ENCODE measurements at places on chromosomes 12 and 14.

DNA sequence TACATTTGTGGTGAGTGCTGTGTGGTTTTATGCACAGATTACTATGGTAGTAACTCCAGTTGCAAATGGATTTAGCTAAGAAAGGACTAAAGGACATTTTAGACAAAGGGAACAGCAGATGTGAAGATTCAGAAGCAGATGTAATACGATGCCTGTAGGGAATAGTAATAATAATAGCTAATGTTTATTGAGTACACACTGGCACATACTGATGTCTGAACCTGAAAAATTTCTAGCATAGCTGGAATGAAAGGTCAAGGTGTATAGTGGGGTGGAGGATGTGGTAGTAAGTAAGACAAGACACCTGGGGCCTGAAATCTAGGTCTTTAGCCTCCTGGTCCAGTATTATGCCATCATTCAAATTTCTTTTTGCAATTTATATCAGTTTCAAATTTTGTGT lies 54.3 kb upstream of the LRTM2 start:
- no peak for DNase-seq

DNA sequence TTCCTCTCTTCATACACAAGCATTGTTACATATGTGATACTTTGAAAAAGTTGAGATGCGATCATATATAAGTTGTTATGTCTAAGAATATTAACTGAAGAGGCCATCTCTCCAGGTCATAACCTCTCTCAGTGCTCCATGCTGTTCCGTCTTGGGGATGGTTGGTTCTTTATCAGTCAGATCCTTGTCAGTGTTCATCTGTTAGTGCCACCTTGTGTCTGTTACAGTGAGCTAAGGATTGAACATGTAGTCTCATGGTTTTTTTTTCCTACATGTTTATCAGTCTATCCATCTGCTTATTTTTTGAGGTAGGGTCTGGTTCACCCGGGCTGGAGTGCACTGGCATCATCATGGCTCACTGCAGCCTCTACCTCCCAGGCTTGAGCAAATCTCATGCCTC lies 30.5 kb downstream of the EP400 start:
- no peak for DNase-seq

DNA sequence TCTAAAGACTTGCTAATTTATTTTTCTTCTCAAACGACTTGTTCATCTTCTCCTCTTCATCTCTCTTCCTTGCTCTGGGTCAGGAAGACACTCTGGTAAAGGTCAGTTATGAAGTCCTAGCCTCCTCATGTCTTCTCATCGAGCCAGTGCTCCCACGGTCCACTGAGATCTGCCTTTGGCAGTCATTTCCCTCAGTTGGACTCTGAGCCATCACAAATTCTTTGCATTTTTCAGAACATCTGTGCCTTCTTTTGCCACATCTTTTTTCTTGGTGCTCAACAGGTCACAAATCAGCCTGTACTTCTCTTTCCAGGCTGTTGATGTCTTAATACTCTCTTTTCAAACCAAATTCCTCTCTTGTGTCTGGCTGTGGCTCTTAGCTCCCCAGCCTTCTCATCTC lies 49.7 kb downstream of the IGF1 start:
- DNase-seq, result no peak

- no peak for DNase-seq
These were observed 128.2 kb downstream of the PTPN11 start for GRCh38 chr12:112546996-112547395.

DNA sequence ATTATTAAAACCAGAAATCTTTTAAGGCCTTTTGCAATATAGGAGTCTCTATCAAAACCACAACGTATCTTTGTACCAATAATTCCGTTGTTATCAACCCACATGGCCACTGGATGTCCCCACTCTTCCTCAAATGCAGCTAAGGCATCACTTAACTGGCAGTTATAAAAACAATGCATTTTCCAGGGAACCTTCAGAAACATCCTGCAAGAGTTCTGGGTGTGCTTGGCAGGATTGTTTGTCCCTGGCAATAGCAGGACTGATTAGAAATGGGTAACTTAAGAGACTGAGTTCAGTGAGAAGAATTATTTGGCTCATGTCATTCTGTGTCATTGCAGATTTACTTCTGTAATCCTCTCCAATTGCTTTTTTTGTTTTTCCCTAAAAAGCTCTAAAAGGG lies 112.0 kb downstream of the SLC15A5 start:
- no peak for DNase-seq

- no peak for DNase-seq
These were observed 129.1 kb downstream of the GPR135 start for GRCh38 chr14:59336098-59336497.

DNA sequence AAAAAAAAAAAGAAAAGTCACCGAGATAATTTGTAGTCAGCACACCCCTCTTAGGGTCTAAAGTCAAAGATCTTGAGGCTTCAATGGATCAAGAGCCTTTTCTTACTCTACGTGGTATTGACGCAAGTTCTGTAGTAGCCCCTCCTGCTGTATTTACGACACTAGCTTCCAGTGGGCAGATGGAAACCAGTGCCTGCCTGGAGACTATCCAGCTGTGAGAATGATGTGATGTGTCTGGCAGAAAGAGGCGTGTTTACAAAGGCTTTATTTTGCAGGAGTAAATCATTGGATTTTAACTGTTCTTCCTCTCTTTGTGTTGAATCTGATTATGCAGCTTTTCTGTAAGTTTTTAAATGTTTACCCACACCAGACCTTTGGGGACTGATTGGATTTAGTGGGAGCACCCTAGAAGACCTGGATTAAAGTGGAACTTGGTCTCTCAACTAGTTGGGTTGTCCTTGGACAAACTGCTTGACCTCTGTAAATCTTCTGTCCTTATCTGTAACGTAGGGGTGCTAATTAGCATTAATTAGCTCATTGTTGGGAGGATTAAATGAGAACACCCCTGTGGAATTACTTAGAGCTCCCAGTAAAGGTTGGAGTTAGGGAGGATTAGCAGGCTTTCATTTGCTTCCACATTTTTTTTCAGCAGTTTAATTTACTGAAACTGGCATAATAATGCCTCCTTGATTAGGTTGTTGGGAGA lies 72.4 kb downstream of the RASSF3 start:
- DNase-seq, result no peak

- DNase-seq, result no peak
These were observed 128.9 kb upstream of the SOX5 start for GRCh38 chr12:24078318-24078765.

GRCh38 chr14:76101391-76102379 lies 50.0 kb upstream of the GPATCH2L start:
- DNase-seq, result no peak

GRCh38 chr12:55742719-55743405 lies at the start of gene GDF11:
TSS of gene GDF11 (plus strand) at chr12:55743122. CDS start at chr12:55743317, 195 bp downstream.
- DNase-seq, result no peak

DNA sequence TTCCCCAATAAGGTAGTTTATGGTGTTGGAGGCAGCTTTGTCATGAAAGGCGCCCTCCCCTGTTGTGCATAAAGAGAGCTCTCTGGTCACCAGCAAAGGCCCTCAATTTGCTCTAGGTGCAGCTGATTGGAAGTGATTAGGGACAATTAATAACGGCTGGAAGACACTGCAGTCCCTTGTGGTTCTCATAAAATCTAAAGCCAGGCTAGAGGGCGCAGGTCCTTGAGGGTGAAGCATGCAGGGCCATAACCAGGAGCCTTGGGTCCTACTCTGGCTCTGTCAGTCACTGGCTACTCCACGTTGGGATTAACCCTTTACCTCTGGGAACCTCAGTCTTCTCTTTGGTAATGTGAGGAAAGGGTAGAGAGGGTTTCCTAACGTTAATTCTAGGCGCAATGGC lies 1.9 kb downstream of the DAAM1 start:
- no peak for DNase-seq

- no peak for DNase-seq
These were observed 76.5 kb upstream of the GRIN2B start for GRCh38 chr12:14057895-14058294.

DNA sequence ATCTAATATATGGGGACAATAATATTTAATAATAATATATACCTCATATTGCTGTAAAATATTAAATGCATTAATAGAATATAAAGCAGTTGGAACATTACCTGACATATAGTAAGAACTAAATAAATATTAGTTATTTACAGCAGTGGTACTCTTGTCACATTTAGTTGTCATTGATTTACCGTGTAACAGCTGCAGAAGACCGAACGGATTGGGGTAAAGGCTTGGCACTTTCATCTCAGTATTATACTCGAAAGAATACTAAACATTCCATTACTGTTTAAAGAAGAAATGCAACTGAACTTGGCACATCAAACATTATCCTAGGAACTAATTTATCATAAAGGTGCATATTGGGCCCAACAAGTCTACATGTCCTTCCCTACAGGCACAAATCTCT lies 61.1 kb downstream of the ITPR2 start:
- no peak for DNase-seq

DNA sequence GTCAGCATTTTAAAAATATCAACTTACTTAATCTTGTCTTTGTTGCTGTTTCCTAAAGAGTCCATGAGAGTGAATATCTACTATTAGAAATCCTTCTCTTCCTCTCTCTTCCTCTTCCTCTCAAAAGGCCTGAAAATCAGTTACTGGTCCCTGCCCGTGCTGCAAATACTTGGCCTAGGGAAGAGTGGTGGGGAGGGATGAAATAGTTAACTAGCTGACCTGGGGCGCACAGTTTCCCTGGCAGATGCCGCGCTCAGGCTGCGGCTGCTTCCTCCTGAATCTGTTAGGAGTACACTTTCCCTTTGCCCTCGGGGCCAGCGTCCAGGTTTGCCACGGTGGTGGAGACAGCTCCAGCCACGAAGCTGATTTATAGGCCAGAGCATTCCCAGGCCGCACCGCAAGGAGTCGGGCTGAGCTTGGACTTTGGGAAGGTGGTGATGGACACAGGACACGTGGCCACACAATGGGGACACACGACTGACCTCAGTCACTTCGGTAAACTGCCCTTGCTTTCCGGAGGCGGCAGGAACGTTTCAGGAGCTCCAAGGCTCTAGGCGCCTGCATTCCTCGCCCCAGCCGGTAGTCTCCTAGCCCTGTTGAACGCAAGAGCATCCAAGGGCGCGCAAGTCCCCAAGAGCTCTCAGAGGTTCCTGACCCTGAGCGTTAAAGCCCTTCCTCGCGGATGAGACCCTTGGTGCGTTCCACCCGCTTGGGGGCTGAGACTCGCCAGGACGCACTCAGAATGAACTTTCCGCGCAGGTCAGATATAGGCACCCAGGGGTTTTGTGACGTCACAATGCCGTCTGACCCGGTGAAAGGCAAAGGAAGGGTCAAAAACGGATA lies 7.1 kb upstream of the ASCL1 start:
- no peak for DNase-seq

- no peak for DNase-seq
These were observed 1.8 kb downstream of the KERA start for GRCh38 chr12:91055976-91056375.

GRCh38 chr12:25236626-25237025 lies 14.1 kb downstream of the KRAS start:
- DNase-seq, result no peak

DNA sequence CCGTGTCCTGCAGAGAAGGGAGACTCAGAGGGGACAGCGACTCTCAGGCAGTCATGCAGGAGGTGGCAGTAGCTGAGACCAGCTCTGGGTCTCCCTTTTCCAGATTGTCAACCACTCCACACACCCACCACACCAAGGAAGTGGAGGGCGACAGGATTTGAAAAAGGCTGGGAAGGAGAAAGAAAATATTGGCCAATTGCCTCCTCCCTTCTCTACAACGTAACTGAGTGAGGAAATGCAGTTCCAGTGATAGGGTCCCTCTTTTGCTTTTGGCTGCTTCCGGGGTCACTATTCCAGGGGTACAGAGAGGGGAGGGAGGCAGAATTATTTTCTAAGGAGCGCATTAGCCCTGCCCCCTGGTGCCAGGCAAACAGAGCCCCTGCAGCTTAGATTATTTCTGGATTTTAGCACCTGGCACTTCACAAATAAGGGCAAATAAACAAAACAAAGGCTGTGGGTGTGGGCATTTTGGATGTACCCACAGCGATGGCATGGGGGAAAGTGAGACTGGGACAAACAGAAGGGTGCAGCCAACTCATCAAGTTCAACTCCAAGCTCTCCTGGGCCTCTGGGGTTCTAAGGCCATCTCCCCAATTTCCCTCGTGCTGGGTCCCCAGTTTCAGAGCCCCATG lies 20.4 kb downstream of the ASB2 start:
- DNase-seq, result no peak

DNA sequence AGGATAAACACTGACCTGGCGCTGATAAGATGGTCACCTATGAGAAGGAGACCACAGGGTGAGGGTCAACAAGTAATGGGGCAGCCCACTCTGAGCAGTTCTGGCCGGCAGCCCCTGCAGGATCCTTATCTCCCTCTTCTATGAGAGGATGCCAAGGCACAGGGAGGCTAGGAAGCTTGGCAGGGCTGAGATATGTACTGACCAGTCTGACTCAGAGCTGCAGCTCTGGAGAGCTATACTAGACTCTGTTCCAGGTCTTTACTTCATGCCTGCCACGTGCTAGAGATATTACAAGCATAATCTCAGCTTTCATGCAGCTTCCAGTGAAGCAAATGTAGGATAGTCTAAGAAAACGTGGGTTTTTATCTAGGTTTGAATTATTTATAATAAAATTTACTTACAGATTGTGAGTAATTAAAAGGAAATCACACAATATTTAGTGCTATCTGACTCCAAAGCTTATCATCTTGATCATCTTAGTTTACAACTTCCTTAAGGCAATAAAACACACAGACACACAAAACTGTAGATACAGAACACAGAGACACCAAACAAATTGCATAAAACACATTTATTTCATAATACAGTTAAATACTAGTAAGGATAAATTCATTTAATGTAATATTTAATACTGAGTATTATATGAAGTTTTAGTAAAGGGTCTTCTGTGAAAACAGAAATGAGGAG lies 32.3 kb downstream of the GIT2 start:
- DNase-seq, result no peak

DNA sequence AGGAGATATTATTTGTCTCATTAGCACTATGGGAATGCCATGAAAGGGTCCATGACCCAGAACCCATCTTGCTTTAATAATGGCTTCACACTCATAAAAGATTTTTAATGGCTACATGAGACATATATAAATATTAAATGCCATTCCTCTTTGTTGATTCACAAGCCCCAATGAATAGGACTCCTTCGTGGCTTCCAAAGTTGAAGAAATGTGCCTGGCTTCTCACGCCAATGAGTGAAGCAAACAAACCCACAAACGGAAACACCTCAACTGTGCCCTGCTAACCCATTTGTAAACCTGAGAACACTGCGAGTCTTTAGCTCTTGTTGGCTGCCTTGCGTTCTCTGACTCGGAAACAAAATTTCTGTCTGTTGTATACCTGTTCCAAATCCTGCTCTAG lies 381.7 kb upstream of the DDHD1 start:
- no peak for DNase-seq

GRCh38 chr12:32939801-32940200 lies 43.2 kb upstream of the PKP2 start:
- DNase-seq, result no peak

GRCh38 chr12:91937706-91938105 lies 207.9 kb downstream of the BTG1 start:
- DNase-seq, result no peak

All from GM18507 (cell line).